Prostate gland (tissue), 2 donors: ENCODE measurements at places on chromosomes 7 and 10.

DNA sequence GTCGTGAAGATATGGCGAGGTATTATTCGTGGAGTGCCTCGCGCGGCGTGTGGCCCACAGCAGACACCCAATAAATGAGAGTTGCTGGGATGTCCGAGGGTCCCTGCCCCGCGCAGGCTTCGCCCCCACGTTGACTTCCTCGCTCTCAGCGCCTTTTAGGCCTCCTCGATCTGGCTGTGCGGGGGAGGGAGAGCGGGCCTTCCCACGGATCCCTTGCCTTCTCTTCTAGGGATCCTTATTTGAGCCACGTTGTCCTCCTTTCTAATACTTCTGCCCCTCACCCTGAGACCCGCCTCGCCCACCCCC, 660 bp downstream of the VCL start:
- peak; percentile 7 for DNase-seq

DNA sequence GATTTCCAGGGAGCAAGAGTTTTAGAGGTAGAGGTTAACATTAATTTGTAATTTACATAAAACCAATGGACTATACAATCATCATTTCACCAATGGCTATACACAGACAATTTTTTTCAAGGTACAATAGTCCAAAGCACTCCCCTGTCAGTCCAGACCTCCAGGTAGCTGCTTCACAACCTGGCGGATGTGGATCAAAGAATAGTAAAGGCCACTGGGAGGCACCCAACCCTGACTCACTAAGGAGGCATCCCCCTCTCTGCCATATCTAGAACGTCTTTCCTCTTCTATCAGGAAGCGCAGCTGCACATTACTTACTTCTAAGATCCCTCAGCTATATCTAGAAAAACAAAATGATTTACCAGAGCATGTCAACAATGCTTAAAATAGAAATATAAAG, 217.7 kb upstream of the AOAH start:
- DNase-seq = no peak

DNA sequence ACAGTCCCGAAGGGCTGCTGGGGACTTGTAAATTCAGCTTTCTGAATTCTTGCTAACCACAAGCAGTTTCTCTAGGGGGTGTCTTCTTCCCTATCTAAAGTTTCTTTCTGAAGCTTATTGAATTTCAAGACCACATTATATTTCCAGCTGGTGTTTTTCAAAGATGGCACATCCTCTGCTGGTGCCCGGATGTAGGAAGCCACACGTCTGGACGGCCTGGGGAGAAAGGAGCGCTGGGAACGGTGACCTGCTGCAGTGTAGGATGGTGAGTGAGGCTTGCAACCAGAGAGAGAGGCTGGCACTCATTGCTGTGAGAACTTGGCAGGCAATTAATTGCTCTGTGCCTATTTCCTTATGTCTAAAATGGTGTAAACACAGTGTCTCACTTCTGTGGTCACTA, 776.4 kb downstream of the TYW1 start:
- DNase-seq = no peak

DNA sequence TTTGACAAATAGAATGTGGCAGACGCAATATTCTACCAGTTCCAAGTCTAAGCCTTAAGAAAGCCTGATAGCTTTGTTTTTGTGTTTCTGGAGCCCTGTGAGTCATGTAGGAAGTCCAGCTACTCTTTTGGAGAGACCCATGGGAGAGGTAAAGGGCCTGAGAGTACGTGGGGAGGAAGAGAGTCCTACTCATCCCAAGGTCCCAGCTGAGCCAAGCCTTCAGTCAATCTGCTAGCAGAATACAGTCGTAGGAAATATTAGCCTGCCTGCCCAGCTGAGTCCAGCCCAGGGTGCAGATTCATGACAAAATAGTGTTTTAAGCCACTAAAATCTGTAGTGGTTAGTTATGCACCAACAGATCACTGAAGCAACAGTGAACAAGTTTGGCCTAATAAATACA, 9.0 kb upstream of the GNA12 start:
- DNase-seq = no peak

DNA sequence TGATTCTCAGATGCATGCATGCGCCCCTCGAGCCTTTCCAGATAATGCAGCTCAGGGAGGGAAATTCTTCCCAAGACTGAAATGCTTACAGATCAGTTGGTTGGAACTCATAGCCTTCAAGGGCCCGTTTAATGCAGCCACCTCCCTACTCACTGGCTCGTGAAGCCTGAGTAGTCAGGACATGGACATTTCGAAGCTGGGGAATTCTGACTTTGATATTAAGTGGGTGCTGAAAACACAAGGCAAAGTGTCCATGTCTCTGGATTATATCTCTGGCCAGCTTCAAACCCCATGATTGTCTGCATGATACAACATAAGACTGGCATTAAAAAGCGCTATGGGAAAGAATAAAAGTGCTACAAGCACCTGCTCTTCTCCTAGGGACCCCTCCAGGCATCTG, 207.5 kb downstream of the HERPUD2 start:
- DNase-seq = no peak

GRCh38 chr7:117129521-117129955, 176.2 kb downstream of the ST7 start:
- DNase-seq = no peak

- DNase-seq = no peak
Observed at GRCh38 chr7:97174303-97174702, 56.8 kb downstream of the SDHAF3 start.

GRCh38 chr7:99928994-99929729, at the start of gene GJC3:
TSS of gene GJC3 (minus strand) at chr7:99929620. CDS start at chr7:99929620, 0 bp downstream.
- peak; percentile 61 for DNase-seq

GRCh38 chr7:130650611-130651120, 17.9 kb downstream of the COPG2 start:
- DNase-seq = no peak

- DNase-seq = no peak
Observed at GRCh38 chr10:42475168-42476098, 162.9 kb downstream of the ZNF33B start.

GRCh38 chr10:103595933-103596726, 102.6 kb downstream of the NEURL1 start:
- no peak for DNase-seq

GRCh38 chr7:9945131-9945530, 1028.5 kb upstream of the PHF14 start:
- DNase-seq = no peak

DNA sequence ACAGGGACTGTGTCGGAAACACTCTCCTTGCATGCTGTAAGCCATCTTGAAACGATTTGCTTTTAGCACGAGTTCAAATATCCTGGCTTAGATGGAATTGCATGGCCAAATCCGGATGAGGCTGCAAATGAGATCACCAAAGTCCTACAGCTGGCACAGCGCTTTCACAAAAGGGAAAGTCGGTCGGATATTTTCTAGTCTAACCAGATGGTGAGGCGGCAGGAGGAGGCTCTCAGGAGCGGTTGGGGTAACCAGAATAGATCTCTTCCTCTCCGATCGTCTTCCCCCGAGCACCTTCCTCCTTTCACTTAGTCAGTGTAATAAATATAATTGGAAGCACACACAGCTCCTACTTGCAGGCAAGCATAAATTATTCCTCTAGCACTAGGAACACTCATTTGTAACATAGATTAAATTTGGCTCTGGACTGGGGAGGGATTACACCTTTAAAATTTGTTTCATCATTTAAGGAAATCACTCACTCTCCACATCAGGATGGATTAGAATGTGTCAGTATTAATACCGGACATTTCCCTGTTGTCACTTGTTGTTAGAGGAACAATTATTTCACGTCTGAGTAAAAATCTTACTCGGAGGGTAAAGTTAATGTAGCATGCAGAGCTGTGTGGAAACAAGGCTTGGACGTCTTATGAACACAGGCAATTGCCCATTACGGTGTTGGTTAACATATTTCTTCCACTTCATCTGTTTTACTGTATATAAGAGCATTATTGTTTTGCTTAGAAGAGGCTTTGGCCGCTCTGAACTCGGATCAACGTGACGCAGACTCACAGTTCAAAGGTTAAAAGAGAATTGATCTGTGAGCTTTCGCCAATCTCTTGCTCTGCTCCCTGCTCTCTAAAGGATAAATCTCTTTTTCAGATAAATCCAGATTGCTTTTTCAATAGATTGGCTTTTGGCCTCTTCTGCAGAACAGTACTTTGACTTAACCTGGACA, 857.9 kb downstream of the TYW1 start:
- no peak for DNase-seq

GRCh38 chr7:56174875-56175760, 58.9 kb upstream of the NUPR2 start:
- no peak for DNase-seq

DNA sequence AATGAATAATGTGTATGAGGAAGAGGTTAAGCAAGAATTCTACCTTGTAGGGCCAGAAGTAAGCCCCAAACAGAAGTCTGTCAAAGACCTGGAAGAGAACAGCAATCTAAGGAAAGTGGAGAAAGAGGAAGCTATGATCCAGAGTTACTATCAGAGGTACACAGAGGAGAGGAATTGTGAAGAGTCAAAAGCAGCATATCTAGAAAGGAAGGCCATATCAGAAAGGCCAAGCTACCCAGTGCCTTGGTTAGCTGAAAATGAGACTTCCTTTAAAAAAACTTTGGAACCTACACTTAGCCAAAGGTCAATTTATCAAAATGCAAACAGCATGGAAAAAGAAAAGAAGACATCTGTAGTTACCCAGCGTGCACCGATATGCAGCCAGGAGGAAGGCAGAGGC, 42.7 kb upstream of the GAD2 start:
- DNase-seq = no peak

DNA sequence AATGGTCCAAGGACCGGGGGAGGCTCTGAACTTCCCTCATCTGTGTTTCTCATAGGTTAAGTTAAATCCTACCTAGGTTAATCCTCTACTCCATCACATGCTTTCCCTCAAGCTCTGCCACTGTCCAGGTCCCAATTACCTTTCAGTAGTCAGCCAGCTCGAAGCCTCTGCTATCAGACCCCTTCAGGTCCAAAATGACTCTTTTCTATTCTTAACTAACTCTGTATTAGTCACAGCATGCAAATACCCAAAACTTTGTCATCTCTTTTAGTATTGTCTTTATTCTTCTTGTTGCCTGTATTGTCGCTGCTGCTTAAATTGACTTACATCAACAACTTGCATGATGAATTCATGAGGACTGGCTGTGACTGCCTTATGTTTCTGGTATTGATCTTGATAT, 15.3 kb downstream of the PPP1R17 start:
- DNase-seq = no peak

GRCh38 chr10:58554316-58554715, 41.6 kb downstream of the BICC1 start:
- DNase-seq = no peak

GRCh38 chr10:29829776-29830175, 195.0 kb upstream of the SVIL start:
- no peak for DNase-seq

DNA sequence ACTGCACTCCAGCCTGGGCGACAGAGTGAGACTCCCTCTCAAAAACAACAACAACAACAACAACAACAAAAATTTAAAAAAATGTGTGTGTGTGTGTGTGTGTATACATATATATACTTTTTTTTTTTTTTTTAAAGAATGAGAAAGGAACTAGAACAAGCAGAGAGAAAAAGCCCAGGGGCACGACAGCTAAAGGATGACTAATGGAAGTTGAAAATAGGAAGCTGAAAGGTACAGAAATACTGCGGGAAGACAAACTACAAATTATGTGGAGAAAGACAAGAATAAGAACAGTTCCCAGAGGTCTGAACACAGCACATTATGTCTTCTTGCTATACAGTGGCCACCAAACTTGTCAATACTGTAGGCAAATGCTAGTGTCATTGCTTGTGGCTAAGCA, 141.9 kb upstream of the PRSS1 start:
- no peak for DNase-seq

GRCh38 chr7:74479066-74479781, 25.5 kb downstream of the GTF2IRD1 start:
- no peak for DNase-seq

- no peak for DNase-seq
Observed at GRCh38 chr10:131869344-131869743, 31.5 kb upstream of the PPP2R2D start.

DNA sequence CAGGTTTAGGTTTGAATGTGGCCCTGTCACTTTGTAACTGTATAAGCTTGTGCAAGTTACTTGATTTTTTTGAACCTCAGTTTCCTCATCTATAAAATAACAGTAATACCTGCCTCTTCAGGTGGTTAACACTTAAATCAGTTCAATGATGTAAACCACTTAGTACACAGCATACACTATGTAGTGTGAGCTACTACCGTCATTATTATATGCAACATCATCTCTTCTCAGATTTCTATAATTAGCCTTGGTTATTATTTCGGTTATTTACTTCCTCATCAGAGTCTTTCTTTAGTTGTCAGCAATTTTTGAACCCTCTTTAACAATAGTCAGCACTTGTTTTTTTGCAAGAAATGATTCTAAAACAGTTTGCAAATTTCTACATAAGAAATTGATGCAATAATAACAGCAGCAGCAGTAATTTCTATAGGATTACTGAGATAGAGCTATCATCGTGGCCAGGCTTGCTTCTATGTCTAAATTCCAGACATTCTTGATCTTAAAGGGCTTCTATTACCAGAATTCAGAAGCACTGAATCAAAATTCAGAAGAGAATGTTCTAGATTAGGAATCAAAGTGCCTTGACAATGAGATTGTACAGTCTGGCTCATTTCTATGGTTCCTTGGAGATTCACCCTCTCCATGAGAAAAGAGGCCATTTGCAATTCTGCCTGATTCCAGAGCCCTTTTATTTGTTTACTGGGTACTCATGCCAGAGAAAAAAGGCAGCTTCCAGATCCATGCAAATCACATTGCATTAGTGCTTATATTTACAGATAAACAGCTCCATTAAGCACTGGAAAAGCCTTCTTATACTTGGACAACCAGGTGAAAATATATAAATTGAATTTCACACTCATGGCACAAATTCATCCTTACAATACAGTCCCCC, 25.0 kb upstream of the WDR11 start:
- no peak for DNase-seq

- DNase-seq = no peak
Observed at GRCh38 chr10:13637303-13637856, 50.6 kb downstream of the PRPF18 start.

- no peak for DNase-seq
Observed at GRCh38 chr10:131080571-131080970, 230.9 kb downstream of the TCERG1L start.

GRCh38 chr7:155490697-155491628, 33.0 kb downstream of the EN2 start:
- no peak for DNase-seq

GRCh38 chr7:116348346-116348745, 138.0 kb downstream of the TES start:
- DNase-seq = no peak
